ENCODE measurements at places on chromosomes 12 and 14. TPM values are rescaled to one million over a fixed set of nuclear protein-coding genes. Genes with fewer than 3 reads are reported as not detected.
A peak's percentile ranks its signal among the peaks of the same experiment; 100 is the strongest.

The HEATR5A gene
- 30.4 TPM for total RNA-seq

The FAR2 gene
- total RNA-seq: 11.5 TPM

The CELA1 gene
- not detected for total RNA-seq

GRCh38 chr14:73265721-73266046, 28.4 kb downstream of the PAPLN start:
- no peak for DNase-seq

DNA sequence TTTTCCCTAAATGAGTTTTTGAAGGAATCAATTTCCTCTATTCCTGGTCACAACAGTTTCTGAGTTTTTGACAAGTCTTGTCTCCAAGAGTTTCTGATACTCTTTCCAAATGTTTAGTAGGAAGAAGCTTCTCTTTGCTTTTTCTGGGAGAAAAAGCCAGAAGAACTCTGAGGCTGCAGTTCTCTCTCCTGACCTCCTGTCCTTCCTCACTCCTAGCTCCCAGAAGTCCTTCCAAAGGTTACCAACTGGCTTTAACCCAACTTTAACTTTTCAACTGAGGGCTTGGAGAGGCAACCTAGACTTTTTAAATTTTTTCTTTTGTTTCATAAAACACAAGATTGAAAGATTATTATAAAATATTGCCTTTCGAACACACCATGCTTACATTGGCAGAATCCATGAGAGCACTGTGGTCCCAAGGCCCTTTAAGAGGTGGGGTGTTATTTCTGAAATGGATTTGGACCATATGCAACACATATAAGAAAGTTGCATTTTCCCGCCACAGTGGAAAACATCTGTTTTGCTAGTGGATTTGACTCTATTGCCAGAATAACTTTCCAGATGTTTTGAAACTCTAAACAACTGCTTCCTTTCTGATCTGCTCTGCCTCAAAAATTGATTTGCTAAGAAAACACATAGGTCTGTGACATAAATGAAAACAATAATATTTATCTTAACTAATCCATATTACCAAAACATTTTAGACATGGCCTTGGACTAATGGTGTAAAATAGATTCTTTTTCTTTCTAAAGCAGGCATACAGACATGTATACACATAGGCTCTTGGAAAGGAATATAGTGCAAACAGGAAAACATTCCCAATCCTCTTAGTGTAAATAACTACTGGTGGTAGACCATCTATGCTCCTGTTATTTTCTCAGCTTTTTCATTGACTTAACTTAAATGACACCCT, 22.3 kb upstream of the EPS8 start:
- peak; percentile 73 for DNase-seq

GRCh38 chr12:52813885-52814709, at the start of gene KRT4:
Gene KRT4 (minus strand): TSS chr12:52814116. CDS start chr12:52814058, 58 bp downstream.
- DNase-seq: no peak

GRCh38 chr12:114291389-114292060, 114.4 kb downstream of the TBX5 start:
- DNase-seq: no peak

DNA sequence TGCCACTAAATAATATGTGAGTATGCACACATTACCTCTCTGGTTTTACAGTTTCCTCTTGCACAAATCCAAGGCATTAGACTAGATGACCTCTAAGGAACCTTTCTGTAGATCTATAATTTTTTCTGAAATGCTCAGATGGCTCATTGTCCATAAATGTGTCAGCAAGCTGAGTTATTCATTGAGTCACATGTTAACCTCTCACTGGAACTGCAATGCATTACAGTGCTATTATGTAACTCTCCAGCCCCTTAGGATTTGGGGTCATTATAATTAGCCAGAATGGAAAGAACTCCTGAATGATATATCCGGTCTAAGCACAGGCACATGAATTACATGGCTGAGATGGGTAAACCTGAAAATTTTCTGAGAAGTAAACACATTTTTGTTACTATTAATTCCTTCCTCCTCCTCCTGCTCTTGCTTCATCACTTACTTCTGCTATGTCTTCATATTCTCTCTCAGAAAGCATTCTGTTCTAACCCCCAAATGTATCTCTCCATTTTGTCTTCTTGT, 20.3 kb upstream of the DRAM1 start:
- DNase-seq: peak; percentile 55

- DNase-seq: no peak
Observed at GRCh38 chr12:47881826-47882427, 22.9 kb downstream of the VDR start.

- peak; percentile 43 for DNase-seq
Observed at GRCh38 chr12:80598004-80598606, 109.3 kb upstream of the MYF6 start.

- no peak for DNase-seq
Observed at GRCh38 chr12:54394281-54394719, 9.8 kb upstream of the ZNF385A start.

DNA sequence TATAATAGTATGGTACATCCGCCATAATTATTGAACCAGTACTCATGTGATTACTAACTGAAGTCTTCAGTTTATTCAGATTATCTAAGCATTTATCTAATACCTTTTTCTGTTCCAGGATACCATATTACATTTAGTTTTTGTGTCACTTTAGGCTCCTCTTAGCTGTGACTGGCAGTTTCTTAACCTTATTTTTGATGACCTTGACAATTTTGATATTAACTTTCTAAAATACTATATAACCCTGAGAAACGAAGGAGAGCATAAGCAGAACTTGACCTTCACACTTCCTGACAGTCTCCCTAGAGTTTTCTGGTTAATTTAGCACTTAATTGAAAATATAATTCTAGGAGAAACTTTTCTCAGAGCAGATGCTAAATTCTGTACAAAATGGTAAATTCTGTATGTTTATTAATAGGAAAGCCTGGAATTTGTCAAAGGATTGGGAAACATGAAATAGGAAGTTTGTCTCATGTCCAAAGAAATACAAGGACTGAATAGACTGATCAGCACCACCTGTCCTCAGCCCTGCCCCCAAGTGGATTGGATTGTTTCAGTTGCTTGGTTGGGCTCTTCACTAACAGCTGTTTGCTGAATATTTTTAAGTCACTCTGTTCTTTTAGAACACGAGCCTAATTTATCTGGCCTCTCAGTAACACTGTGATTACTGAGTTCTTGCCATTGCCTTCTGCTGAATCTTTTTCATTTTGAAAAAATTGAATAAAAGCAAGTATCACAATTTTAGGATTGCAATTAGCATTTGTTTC, 6.0 kb downstream of the BICDL1 start:
- no peak for DNase-seq

GRCh38 chr14:33711811-33712216, 239.1 kb downstream of the EGLN3 start:
- no peak for DNase-seq

- DNase-seq: no peak
Observed at GRCh38 chr14:55097881-55098560, 31.0 kb upstream of the LGALS3 start.

DNA sequence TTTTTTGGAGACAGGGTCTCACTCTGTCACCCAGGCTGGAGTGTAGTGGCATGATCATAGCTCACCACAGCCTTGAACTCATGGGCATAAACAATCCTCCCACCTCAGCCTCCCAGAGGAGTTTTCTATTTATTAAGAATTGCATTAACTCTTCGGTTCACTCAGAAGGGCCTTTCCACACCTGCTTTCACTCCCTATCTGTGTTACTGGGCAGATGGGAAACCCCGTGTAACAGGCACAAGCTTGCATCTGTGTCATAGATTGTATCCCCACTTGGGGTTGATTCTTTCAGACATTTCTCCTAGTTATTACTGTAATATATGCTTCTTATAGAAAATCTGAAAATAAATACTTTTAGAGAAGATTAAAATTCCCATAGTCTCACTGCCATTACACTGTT, 38.7 kb downstream of the STX2 start:
- no peak for DNase-seq

DNA sequence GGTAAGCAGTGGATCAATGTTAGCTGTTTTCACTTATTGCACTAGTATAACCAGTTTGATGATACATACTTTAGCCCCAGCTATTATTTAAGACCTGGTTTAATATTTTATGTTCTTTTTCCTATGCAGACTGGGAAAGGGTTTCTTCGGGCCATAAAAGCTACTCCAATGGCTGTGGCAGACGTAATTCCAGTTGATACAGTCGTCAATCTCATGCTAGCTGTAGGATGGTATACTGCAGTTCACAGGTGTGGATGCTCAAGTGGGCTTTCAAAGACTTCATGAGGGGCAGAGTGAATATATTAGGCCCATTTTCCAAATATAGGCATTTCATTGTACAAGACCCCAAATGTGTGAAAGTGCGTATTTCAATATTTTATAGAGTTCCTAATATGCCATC, 70.1 kb downstream of the ERGIC2 start:
- no peak for DNase-seq

DNA sequence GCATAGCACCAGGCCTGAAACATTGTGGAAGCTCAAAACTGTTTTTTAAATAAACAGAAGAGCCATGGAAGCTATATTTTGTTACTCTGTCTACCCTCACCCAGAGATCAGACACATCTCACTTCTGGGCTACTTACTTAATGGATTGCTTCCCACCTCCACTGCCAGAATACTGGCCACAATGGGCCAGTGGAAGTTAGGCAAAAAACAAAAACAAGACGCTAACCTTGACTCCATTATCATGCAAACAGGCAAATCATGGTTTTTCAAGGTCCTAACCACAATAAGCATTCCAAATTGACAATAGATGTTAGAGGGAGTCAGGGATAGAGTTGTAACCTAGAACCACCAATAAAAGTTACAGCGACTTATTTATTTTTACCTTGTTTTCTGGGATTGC, 52.7 kb upstream of the PTCSC3 start:
- no peak for DNase-seq

- no peak for DNase-seq
Observed at GRCh38 chr12:109305547-109305946, 3.5 kb downstream of the FOXN4 start.

- no peak for DNase-seq
Observed at GRCh38 chr12:103114296-103115055, 157.0 kb downstream of the ASCL1 start.

DNA sequence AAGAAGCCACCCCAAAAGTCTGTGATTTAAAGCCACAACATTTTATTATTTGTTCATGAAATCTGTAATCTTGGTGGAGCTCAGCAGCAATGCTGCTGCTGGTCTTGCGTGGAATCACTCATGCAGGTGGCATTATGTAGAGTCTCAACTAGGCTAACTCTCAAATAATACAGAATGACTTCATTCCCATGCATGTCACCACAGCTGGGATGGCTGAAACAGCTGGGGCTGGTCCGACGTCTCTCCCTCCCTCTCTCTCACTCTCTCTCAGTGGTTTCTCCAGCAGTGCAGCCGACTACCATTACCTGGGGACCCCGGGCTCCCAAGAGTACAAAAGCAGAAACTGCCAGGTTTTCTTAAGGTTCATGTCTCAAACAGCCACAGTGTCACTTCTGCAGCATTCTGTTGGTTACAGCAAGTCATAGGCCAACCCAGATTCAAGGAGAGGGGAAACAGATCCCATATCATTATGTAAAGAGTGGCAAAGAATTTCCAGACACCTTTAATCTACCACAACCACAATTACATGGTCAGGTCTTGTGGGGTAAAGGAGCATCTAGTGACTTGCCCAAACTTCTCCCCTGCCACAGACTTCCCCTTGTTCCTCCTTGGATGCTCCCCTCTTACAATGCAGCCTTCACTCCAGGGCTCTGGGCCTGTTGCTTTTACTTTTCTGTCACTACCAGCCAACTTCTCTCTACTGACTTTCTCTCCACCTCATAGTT, 192.0 kb upstream of the HMGA2 start:
- DNase-seq: no peak

DNA sequence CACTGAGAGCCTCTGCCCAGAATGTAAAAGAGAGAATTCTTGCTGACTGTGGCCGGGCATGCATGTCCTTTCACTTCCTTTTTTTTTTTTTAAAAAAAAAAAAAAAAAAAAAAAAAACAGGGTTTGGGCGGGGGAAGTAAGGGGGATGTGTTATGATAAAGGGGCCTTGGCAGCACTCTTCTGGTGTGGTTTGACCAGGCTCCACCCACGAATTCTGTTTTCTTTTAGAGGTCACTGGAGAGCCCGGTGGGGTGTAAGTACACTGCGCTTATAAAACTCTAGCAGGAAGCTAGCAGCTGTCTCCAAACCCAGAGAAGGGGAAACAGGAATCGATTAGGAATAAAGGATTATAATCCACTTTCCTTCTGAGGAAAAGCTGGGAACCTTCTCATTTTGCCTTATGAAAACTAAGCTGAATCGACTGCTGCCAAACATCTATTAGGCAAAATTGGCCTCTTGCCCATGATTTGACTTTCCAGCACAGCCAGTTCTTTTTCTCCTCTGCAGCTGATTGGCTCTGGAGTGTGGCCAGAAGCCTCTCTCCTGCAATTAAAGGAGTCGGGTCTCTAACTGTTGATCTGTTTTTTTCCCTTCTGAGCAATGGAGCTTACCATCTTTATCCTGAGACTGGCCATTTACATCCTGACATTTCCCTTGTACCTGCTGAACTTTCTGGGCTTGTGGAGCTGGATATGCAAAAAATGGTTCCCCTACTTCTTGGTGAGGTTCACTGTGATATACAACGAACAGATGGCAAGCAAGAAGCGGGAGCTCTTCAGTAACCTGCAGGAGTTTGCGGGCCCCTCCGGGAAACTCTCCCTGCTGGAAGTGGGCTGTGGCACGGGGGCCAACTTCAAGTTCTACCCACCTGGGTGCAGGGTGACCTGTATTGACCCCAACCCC, 27.7 kb upstream of the HIGD1C start:
- peak; percentile 91 for DNase-seq

DNA sequence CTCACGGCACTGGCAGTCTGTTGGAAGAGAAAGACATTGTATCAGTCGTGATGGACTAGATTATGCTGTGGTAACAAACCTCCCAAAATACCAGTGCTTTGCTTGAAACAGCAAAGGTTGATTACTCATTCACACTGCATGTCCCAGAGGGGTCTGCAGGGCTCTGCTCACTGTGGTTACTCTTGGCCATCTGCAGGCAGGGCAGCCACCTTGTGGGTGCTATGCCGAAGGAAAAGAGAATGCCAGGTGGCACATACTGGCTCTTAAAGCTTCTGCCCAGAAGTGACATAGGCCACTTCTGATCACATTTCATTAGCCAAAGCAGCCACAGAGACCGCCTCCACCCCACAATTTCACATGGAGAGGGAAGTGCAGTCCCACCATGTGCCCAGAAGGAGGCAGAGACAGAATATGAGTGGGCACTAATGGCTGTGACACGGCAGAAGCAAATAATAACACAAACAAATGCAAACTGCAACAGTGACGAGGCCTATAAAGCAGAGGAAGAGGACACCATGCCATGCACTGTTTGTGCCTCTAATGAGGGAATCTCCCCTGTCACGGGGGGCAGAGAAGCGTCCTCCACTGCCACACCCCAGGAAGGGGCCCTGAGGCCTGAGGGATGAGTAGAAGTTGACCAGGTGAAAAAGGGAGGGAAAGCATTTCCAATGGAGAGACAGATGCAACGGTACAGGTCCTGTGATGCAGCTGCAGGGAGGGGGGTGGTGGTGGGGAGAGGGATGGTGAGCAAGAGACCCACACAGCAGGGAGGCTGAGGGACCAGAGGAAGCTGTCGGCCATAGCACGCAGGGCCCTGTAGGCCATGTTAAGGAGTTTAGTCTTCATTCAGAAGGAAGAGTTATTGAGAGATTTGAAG, 51.7 kb upstream of the KICS2 start:
- DNase-seq: no peak

Measured in kidney (tissue), 22 donors.